ENCODE measurements at places on chromosomes 13 and 19.

DNA sequence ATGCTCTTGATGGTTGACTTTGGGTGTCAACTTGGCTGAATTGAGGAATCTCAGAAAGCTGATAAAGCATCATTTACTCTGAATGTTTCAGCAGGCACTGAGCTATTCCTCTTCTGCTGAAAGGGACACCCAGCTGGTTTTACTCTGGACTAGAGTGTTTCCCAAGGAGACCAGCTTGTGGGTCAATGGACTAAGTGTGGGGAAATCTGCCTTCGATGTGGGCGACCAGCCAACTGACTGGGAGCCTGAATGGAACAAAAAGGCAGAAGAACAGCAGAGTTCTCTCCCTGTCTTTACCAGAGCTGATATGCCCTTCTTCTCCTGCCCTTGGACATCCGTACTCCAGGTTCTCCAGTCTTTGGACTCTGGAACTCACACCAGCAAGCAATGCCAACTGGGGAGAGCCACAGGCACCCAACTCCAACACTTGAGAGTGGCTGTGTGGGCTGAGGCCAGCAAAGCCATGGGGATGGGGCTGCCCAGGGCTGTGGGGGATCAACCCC is 32.2 kb downstream of the MRPL57 start:
- no peak for DNase-seq

- no peak for DNase-seq
Measured at GRCh38 chr13:20230913-20231838, 943 bp downstream of the GJB6 start.

GRCh38 chr19:954672-955494 is 29.0 kb downstream of the ARID3A start:
- no peak for DNase-seq

DNA sequence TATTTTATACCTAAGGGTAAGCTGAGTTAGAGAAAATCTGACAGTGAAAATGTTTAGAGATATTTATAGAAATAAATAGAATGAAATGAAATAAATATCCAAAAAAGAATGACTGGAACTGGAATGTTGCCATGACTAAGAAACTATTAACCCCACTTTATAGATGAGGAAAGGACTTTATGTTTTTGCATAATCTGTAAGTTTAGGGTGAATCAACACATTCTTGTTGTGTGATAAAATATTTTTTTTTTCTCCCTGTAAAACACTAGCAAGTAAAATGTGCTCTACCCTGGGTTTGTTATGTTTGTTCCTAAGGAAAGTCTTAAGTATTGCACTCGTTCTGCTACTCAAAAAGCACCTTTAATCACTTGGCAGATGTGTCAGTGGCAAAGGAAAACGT is 83.8 kb upstream of the KL start:
- DNase-seq, result no peak

DNA sequence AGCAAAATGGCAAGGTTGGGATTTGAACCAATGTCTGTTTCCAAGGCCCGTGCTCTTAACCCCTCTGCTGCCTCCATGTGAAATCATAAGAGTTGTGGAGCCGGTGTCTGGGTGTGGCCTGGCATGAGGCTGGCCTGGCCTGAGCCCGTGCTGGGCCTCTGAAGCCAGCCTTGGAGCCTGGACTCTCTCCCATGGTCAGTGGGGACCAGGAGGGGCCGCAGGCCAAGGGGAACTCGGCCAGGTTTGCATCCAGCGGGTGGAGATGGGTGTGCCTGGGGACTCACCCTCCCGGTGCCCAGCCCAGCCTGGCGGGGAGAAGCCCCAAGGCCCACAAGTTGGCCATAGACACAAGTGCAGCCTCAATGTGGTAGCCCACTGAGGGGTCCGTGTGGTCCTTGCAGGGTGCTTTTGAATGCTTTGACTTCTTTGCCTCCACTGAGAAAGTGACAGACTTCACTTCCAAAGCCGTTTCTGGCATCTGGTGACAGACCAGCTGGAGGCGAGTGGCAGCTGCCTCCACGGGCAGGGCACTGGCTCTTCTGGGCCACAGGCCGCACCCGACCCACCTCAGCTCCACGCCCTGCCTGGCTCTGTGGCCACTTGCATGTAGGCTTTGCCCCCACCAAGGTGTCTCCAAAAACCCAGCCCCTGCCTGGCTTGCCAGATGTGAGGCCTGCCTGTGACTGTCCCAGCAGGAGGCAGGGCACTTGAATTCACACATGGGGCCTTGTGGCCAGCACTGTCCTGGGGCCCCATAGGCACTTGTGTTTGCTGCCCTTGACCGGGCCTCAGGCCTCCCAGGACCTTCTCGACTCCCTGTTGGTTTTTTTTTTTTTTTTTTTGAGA is 26.2 kb upstream of the NCCRP1 start:
- no peak for DNase-seq
